Hematopoietic multipotent progenitor cell treated with erythropoietin and hydrocortisone succinate and interleukin-3 and kit ligand, for 4 days (in vitro differentiated cells): ENCODE measurements at places on chromosomes 7 and 10.
A peak's percentile ranks its signal among the peaks of the same experiment; 100 is the strongest.

DNA sequence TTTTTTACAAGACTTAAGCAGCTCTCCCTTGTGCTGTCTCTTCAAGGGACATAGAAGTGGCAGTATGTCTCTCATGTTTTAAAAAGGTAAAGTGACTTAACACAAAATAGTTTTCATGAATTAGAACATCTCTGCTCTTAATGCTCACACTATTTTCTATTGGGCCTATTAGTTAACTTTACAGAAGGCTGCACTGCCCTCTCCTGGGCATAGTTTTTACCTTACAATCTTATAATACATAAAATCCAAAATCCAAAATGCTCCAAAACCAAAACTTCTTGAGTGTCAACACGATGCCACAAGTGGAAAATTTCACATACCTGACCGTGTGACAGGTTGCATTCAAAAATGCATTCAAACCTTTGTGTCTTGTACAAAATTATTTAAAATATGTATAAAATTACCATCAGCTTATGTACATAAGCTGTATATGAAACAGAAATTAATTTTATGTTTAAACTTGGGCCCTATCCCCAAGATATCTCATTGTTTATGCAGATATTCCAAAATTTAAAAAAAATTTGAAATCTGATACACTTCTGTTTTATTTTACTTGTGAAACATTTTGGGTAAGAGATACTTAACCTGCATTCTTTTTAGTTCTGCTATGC, 25.8 kb downstream of the TES start:
- DNase-seq, result peak; percentile 84

GRCh38 chr7:12146813-12147212, 64.3 kb upstream of the TMEM106B start:
- no peak for DNase-seq

- no peak for DNase-seq
Observed at GRCh38 chr7:43650457-43651052, 67.6 kb downstream of the STK17A start.

DNA sequence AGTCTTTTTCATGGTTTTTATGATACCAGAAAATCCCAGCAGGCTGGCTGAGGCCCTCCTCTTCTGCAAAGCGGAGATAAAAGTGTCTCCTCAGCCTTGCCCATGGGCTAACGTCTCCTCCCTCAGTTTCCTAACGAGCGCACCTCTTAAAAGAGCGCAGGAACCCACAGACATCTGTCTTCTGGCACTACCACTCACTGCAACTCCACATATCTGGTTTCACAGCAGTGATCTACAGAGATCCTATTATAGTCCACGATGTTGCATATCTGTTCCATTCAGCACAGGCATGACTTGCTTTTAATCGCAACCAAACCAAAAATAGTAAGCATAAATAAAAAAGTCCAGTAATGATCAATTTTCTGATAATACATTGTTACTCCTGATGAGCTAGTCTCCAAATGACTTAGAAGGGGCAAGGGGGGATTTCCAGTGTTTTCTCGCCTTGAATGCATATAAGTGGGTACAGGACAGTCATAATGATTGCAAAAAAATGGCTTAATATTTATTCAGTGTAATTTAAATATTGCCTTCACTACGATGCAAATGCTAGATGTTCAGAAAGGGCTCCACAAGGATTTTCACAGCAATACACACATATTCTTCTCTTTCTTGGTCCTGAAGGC, 20.9 kb downstream of the ANKRD22 start:
- peak; percentile 80 for DNase-seq

- DNase-seq, result peak; percentile 45
Observed at GRCh38 chr10:122468926-122469781, 7.8 kb downstream of the HTRA1 start.

DNA sequence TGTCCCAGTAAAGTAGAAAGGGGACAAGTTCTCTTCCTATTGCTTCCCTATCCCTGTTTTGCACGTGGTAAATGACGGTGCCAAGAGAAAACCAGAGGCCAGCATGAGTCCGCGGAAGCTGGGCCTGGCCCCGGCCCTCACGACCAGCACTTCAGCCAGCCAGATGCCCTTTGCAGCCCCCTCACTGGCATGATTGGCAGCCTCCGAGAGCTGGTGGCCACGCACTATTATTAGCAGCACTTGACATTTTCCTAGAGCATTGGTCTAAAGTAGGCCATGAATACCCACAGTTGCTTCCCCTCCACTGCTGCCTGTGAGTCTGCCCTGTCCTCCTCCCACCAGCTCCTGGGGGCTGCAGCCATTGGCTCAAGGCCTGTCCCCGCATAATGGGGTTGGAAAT, 369.1 kb downstream of the PLXNA4 start:
- no peak for DNase-seq

- no peak for DNase-seq
Observed at GRCh38 chr10:64286533-64286932, 765.3 kb downstream of the REEP3 start.

- no peak for DNase-seq
Observed at GRCh38 chr7:13107291-13107690, 419.9 kb downstream of the ARL4A start.
